Retinal pigment epithelial cell (primary cell): ENCODE measurements at places on chromosomes 16 and 17.

DNA sequence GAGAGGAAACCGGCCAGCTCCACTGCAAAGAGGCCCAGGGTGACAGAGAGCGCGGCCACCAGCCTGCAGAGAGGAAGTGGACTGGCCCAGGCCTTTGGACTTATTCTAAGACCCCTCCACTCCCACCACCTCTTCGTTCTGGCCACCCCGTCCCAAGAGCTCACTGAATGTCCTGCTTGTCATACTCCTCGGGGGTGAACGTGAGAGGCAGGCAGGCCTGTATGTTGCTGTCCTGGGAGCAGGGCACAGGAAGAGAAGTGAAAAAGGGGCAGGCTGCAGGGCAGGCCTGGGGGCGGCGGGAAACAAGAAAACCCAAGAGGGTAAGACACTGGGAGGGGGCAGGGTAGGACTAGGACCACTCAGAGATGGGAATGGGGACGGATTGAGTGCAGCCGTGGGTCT is 384 bp downstream of the TMEM107 start:
- no peak for DNase-seq

DNA sequence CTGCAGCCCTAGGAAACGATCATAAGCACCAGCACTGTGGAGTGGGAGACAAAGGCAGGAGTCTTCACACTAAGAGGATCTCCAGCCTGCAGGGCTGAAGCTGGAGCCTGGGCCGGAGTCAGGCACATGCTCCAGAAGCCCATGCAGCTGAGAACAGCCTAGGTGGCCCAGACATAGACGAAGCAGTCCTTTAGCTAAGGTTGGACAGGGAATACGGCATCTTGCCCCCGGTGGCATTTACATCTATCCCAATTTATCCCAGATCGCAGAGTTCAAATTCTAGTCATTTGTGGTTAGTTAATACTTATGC is 13.9 kb downstream of the TSPOAP1 start:
- no peak for DNase-seq

GRCh38 chr17:50570032-50570431 is 9.5 kb downstream of the CACNA1G start:
- DNase-seq, result no peak

DNA sequence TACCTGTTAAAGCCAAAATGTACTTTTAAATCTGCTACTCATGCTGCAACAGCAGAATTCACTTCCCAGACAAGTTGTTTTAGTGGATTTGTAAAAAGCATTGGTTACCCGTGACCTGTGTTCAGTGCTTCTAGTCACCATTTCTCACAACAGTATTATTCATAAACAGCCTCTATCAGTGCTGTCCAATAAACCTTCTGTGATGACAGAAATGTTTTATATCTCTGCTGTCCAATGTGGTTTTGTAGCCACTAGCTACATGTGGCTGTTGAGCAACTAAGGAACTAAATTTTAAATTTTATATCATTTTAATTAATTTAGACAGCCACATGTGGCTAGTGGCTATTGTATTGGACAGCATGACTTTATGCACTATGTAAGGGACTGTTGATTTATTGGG is 12.6 kb downstream of the MAP3K3 start:
- no peak for DNase-seq

DNA sequence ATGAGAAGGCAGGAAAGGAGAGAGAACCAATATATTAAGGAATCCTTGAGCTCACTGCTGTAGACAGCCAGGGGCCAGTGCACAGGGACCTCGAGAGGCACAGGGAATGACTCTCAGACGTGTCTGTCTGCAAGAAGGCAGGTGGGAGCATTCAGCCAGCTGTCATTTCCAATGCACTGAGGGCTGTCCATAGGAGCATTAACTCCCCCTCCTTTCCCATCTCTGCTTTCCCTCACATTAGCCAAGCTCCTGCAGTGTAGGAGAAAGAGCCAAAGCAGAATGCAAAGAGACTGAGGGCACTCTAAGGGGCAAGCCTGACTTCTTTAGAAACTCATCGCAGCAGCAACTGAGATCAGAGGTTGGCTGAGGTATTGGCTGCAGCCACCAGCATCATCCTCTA is 218.3 kb downstream of the CDH13 start:
- no peak for DNase-seq

GRCh38 chr17:8459107-8459506 is 23.4 kb downstream of the NDEL1 start:
- DNase-seq, result no peak

GRCh38 chr16:55500530-55501011 is 8.3 kb upstream of the LPCAT2 start:
- DNase-seq, result peak; percentile 16

GRCh38 chr17:61486135-61487120 is 34.2 kb downstream of the TBX4 start:
- DNase-seq, result no peak

- no peak for DNase-seq
Observed at GRCh38 chr16:56483394-56483793, 32.0 kb downstream of the OGFOD1 start.

DNA sequence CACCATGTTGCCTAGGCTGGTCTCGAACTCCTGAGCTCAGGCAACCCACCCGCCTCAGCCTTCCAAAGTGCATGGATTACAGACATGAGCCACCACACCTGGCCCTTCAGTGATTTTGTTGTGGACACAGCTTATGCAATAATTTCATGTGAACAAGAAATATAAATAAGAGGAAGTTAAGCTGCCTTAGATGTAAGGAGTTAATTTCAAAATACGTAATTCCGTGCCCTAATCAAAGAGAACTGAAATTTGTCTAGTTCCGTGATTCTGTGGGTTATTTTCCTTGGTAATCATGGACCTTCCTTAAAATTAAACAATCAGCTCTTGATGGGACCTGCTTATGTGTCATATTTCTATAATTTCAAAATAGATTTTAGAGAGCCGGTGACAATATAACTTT is 11.9 kb downstream of the TVP23A start:
- no peak for DNase-seq

GRCh38 chr16:51030516-51030915 is 120.6 kb downstream of the SALL1 start:
- DNase-seq, result no peak

- DNase-seq, result no peak
Observed at GRCh38 chr16:88530858-88531203, 39.4 kb upstream of the ZC3H18 start.

- no peak for DNase-seq
Observed at GRCh38 chr17:61221597-61222471, 177.8 kb upstream of the TBX2 start.

DNA sequence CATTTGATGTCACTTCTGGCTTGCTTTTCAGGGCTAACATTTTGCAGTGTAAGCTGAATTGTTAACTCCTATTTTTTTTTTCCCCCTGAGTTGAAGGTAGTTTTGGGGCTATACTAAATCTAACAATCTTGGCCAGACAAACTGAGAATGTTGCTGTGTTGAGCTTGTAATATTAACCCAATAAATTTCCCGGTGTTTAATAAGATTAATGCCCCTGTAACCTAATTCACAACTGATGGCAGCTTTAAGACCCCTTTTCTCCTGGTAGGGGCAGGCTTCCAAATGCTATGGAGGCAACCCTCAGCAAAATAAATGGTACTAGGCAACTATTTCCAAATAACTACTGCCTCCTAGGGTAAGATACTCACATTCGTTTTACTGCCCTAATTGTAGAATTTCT is 549.6 kb upstream of the KIF2B start:
- no peak for DNase-seq

- DNase-seq, result no peak
Observed at GRCh38 chr17:74750327-74751069, 2.1 kb downstream of the NHERF1 start.

GRCh38 chr16:10876799-10877341 is at the start of gene CIITA:
TSS of gene CIITA (plus strand) at chr16:10877202. CDS start at chr16:10877331, 129 bp downstream.
- DNase-seq, result peak; percentile 79

GRCh38 chr17:17433000-17433703 is 43.6 kb upstream of the MED9 start:
- no peak for DNase-seq

- DNase-seq, result no peak
Observed at GRCh38 chr16:87044032-87044382, 273.2 kb downstream of the C16orf95 start.

- no peak for DNase-seq
Observed at GRCh38 chr17:79478051-79478461, 132.8 kb downstream of the RBFOX3 start.

- no peak for DNase-seq
Observed at GRCh38 chr17:48429156-48429555, 858 bp downstream of the SKAP1 start.

DNA sequence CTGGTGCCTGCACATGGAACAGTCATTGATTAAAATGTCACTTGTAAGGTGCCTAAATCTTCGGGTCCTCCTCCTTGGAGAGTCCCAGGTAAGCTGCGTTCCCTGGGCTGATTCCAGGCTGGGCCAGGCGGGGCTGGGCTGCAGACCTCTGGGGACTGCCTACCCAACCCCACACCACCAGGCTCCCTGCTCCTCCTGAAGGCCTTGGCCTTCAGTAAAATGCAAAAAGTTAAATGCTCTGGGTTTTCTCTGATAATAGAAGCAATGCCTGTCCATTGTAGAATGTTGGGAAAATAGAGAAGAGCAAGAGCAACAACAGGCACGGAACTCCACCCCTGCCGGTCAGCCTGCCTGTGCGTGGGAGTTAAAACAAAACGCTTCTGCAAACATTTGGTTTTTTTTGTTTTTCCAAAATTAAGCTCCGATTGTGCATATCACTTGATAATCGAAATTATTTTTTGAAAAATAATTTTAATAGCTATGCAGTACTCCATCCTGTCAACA is 363.9 kb downstream of the SEC14L1 start:
- DNase-seq, result no peak

GRCh38 chr17:44775136-44775837 is 16.5 kb downstream of the ADAM11 start:
- DNase-seq, result peak; percentile 95

GRCh38 chr17:27846042-27846655 is 45.8 kb upstream of the NOS2 start:
- DNase-seq, result no peak

DNA sequence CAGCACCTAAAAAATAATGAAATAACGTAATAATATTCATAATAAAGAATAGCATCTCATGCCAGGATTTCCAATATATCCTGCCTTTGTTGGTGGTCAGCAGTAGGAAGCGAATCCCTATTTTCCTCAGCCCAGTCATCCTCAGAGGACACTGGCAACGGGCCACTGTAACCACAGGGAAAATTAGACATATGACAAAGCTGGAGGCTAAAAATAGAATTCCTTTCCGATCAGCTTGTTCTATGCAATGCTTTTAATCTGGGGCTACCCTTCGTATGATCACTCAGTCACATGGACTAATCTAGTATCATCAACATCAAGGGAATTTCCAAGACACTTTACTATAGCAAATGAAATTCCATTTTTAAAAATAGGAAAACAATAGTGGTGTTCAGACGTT is 246.9 kb upstream of the KCNJ16 start:
- peak; percentile 48 for DNase-seq

DNA sequence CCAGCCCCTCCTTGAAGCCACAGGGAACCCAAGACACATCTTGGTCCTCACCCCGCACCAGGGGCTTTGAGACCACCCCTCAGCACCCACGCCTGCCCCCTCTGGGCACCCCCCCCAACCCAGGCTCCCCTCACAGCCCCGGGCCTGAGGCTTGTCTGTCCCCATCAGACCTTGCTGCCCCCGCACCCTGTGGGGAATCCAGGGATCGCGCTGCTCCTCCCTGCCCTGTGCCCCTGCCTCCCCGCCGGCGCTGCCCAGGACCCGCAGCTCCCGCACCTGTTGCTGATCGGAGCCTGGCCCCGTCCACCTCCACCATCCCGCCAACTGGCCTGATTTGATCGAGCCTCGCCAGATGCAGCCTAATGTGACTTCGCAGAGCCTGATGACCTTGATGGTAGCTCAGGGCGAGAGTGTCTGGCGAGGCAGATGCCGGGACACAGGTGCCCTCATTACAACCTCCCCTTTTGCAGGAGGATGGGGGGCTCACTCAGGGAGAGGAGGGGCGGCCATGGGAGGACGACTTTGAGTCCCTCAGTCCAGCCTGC is 29.0 kb downstream of the SLC25A10 start:
- DNase-seq, result no peak

DNA sequence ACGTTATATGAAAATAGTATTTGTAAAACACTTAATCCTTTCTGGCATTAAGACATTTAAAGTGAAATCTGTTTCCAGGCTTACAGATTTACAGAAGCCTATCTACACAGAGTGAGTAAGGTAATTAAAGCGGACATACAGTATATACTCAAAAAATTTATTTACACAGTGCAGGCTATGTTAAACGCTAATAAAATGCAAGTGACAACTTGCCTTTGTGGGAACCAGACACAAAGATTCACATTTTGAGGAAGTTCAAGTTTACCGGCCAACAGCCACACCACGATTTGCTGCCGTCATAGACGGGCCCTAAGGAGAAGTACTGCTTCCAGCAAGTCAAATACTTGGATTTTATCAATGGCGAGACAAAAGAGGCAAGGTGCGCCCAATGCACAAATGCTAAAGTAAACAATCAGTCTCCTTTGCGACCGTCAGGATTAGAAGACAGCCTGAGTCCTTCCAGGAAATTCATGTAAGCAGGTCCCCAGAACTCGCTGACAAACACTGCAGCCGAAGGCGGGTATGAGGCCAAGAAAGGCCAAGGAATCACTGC is 801 bp downstream of the VPS35 start:
- peak; percentile 11 for DNase-seq

GRCh38 chr17:37694734-37695133 is 50.1 kb downstream of the HNF1B start:
- no peak for DNase-seq

GRCh38 chr17:80712089-80712488 is 167.5 kb downstream of the RPTOR start:
- no peak for DNase-seq

DNA sequence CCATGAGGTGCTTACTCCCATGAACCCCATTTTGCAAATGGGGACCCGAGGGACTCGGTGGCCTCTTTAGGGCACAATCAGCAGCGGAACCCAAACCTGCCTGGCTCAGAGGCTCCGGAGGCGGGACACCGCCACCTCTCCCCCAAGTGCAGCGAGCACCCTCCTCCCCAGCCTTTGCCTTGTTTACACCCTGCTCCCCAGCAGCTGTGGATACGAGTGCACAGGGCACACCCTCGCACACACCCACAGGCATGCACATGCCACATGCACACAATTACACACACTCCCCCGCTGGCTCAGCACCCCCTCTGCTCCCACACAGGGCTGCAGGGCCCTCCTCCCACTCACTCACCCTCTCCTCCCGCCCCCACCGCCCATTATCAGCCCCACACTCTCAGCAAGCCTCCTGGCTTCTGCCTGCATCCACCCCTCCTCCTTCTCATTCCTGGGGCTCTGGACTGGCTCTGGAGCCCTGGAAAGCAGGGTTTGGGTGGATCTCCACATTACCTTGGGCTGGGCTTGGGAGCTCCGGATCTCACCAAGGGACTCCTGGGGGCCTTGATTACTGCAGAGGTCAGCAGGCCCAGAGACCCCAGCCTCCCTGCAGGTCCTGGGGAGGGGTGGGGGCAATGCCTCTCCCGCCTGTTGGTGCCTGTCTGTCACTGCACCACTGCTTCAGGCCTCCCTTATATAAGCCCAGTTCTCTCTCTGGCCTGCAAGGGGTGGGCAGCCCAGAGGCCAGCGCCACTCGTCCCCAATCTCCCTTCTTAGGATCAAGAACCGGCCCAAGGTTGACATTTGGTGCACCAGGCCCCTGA is 6.4 kb downstream of the PDK2 start:
- no peak for DNase-seq
